ENCODE measurements at places on chromosomes 7 and 10.

DNA sequence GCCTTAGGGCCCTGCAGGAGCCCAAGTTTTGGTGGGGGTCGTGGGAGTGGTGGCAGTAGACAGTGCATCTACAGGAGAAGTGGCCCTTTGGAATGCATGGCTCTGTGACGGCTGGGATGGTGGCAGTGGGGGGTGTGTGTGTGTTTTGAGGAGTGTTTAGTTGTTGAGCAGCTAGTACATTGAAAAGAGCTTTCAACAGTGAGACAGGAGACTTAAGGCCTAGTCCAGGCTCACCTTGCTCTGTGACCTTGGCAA lies 27.1 kb downstream of the ZNF775 start:
- no peak for DNase-seq

DNA sequence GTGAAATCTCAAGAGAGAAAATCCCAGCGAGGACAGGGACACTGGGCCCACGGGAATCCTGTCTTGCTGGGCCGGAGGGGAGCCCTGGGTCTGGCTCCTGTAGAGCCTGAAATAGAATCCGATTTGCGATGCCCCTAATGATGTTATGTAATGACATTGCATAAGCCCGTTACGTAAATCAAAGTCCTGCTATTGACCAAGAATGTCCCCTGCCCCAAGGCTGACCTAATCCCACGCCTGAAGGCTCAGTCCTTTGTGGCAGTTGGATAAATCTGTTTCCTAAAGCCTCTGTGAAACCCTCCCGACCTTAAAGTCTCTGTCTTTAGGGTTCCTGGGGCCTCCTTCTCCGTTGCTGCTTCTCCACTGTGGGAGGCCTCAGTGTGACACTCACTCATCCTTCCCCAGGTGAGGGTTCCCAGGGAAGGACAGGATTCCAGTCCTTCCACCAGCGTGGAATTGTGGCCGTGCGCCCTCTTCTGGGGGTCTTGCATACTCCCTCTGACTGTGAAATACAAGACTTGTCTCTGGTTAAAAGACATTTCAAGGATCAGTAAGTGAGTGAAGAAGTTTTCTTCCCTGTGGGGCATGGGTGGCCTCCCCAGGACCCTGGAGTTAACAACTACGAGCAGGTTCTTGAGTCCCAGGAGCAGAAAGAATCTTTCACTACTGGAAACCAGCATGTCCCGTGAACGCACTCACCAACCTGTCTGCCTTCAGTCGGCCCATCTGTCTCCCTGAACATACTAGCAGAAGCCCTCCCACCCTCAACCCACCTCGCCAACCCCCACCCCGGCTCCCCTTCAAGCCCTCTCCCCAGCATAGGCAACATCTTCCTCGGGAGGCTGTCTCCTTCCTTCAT lies 19.8 kb downstream of the ZNF467 start:
- no peak for DNase-seq

GRCh38 chr7:39948375-39948955 lies 1.6 kb upstream of the CDK13 start:
- DNase-seq = no peak

DNA sequence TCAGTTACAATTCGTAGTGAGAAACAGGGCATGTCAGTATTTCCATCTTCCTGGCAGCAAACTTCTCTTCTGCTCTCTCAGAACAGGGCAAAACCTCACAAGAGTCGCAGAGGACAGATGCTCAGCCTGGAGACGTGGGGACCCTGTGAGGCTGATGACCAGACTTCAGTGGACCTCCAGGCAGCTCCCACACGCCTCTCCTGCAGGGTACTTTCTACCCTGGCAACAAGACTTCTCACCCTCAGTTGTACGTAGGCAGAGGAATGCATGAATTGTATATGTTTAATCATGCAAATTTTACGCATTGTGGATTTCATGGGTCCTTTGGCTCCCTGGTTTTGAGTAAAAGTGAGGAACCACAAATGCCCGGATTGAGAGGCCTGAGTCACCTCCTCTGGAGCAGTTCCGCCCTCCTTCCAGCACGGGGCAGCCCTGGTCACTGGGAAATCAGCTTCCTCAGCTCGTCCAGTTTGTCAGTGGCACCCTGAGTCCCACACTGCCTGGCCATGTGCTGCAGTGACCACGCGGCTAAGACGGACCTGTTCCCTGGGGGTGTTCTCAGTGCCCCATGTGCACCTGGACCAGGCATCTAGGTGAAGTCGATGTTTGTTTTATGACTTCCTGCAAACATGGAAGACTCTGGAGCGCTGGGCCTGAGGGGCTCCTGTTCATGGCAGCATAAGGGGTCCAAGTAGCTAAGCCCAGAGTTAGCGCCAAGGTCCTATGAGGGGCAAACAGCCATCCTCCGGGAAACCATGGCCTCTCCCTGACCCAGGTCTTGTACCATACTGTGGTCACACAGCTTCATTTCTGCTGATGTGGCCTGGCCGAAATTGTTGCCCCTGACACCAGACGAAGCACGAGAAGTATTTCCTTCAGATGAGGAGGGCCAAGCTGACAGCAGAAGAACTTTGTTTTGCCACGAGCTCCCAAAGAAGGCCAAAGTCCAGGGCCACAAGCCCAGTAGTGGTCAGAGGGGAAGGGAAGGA lies 165.1 kb downstream of the TNS3 start:
- DNase-seq = no peak

- DNase-seq = no peak
Observed at GRCh38 chr7:131443496-131443895, 112.9 kb downstream of the PODXL start.

GRCh38 chr7:30896036-30896435 lies 15.6 kb upstream of the AQP1 start:
- DNase-seq = no peak

DNA sequence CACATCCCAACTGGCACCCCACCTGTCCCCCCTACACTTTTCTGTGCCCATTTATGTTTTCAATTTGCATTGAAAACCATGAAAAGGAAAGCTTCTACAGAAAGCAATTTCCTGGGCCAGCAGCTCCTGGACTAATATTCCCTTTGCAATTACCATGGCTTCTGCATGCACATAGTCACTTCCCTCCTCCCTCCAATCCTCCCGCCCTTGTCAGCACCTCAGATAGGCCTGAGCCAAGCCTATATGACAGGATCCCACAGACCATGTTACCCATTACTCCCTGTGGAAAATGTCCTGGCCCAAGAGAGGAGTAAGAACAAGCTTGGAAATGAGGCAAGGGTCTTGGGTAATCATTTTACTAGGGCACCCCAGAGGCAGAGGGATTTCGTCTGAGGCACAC lies 38.1 kb downstream of the FBXW4 start:
- no peak for DNase-seq

DNA sequence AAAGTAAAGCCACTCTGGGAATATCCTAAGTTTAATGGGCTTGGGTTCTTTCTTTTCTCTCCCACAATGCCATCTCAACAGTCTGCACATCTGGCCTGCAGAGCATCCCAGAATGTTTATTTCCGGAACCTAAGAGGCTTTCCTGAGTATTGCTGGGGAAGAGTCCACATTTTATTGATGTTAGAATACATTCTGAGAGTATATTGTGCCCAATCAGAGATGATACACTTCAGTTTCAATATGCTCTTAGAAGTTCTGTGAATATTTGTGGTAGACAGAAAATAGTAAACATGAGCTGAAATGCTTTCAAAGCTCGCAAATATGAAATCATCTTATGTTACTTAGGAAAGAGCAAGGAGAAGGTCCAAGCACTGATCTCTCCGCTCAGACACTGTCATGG lies 200.6 kb downstream of the TWIST1 start:
- DNase-seq = no peak
